ENCODE measurements at places on chromosomes 16 and 17.

DNA sequence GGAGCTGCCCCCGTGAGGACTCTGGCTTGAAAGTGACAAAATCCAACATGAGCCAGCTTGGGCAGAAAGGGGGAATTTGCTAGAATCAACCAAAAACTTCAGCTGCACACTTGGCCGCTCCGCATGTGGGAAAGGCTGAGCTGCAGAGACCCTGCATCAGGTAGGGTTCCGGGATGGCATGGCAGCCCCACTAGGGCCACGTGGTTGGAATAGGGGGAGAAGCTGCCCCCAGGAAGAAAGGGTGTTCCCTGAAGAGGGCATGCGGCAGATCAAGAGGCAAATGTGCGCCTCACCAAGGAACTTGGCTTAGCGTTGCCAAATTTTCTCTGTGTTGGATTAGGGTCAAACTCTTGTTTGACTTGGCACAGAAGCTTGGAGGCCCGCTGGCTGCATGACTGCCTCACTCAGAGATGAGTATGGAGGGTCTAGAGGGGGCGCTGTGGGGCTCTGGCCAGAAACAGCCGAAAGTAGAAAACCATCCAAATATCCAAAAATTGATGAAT, 29.2 kb upstream of the WFIKKN2 start:
- no peak for DNase-seq

- peak; percentile 80 for DNase-seq
These were observed 455.2 kb upstream of the DYNLRB2 start for GRCh38 chr16:80085606-80086005.

GRCh38 chr17:68400404-68400735, 56.9 kb downstream of the WIPI1 start:
- DNase-seq, result peak; percentile 11

GRCh38 chr16:4330277-4330874, 14.5 kb downstream of the GLIS2 start:
- peak; percentile 63 for DNase-seq

GRCh38 chr16:53202398-53202797, 147.6 kb downstream of the CHD9 start:
- DNase-seq, result no peak

DNA sequence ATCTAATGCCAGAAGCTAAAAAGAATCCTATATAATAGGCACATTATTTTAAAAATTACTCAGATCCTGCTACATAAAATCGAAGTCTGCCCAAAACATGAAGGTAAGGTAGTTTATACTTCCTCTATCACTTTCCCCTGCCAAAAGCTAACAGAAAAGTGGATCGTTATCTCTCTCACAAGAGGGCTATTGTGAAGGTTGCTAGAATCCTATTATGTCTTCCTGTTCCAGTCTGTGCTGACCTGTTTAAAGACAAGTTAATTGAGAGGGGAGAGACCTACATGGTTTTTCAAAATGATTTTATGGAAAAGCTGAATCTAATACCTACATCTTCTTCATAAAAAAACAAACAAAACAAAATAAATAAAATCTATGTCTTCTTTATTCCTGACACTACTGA, 1410.9 kb upstream of the CDH8 start:
- DNase-seq, result no peak

- DNase-seq, result no peak
These were observed 605 bp downstream of the NLRP1 start for GRCh38 chr17:5583426-5584382.

DNA sequence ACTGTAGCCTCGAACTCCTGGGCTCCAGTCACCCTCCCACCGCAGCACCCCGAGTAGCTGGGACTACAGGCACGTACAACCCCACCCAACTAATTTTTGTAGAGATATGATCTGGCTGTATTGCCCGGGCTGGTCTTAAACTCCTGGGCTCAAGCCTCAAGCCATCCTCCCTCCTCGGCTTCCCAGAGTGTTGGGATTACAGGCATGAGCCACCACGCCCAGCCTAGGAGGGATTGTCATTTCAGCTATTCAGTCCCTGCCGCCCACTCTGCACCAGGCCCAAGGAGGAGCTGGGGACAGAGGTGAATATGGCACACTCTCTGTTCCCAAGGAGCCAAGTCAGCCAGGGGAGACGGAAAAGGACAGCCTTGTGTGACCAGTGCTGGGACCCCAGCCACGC, 256.2 kb downstream of the PARN start:
- no peak for DNase-seq

GRCh38 chr17:77214743-77215142, 74.0 kb downstream of the SEC14L1 start:
- peak; percentile 41 for DNase-seq

GRCh38 chr17:56908001-56908542, 5.8 kb downstream of the TRIM25 start:
- peak; percentile 60 for DNase-seq

DNA sequence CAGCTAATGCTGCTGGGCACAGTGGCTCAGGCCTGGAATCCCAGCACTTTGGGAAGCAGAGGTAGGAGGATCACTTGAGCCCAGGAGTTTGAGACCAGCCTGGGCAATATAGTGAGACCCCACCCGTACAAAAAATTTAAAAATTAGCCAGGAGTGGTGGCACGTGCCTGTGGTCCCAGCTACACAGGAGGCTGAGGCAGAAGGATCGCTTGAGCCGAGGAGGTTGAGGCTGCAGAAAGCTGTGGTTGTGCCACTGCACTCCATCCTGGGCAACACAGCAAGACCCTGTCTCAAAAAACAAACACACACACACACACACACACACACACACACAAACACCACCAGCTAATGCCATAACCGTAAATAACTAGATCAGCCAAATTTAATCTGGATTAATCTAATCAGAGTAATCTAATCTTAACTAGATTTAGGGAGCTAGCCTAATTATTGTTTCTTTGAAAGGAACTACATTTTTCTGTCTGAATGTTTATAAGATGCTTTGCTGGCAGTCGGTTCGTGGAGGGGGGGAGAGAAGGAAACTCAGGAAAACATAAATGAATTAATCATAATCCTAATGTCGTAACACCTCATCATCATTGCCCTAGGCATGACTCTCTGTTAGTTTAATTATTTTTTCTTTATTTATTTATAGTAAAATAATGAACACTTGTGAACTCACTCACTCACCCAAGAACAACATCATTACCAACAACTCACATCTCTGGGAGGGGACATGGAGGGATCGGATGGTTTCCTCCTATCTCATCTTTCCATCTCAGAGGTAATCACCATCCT, 12.5 kb upstream of the RBBP6 start:
- DNase-seq, result peak; percentile 83

GRCh38 chr17:32388613-32389459, 38.9 kb downstream of the ZNF207 start:
- DNase-seq, result no peak

DNA sequence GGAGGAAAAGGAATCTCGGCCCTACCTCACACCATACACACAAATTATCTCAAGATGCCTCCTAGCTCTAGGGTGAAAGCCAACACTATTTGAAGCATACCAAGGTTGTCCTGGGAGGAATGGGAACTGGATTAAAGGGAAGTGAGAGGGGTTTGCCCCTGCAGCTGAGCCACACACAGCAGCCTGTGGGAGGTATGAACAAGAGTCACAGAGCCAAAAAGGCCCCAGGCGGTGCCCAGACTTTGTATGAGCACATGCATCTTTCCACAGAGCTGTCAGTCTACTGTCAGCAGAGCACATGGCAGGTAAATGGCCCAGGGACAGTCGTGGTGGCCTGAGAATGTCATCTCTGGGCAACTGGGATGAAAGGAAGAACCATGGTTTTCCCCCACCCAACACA, 31.0 kb upstream of the RCVRN start:
- DNase-seq, result no peak

Data from epithelial cell of esophagus (primary cell).